ENCODE measurements at places on chromosomes 4 and X.

- DNase-seq: no peak
Observed at GRCh38 chrX:114819509-114819908, 197.9 kb downstream of the IL13RA2 start.

DNA sequence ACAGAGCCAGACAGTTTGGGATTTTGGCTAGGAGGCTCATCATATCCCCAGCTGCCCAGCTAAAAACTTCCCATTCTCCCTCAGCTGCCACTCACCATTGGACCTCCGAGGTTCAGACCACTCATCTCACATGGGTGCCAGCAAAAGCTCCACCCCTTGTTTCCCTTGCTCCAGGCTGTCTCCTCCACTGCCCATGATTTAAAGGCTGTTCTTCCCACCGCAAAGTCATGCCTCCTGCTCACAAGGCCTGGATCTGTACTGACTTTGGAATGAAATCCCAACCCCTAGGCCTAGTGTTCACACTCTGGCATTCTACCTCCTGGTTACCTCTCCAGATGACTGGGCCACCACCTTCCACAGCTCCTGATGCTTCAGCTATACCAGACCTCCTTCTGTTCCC lies 142.2 kb upstream of the EOLA2 start:
- no peak for DNase-seq

GRCh38 chrX:120741452-120741851 lies 111.6 kb upstream of the C1GALT1C1 start:
- DNase-seq: no peak

- DNase-seq: peak; percentile 16
Observed at GRCh38 chr4:161581262-161582230, 582.3 kb downstream of the FSTL5 start.

- DNase-seq: peak; percentile 35
Observed at GRCh38 chr4:176191974-176192373, 3.4 kb downstream of the SPATA4 start.

- no peak for DNase-seq
Observed at GRCh38 chr4:3263876-3264193, 14.9 kb downstream of the MSANTD1 start.

DNA sequence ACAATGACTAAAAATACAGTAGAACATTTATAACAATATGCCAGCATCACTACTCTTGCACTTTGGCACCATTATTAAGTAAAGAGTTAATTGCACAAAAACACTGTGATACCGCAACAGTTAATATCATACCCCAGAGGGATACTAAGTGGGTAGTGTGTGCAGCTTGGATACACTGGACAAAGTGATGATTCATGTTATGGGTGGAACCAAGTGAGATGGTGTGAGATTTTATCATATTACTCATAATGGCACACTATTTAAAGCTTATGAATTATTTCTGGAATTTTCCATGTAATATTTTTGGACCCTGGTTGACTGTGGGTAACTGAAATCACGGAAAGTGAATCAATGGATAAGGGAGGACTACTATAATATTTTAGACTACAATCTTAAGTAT lies 265.3 kb downstream of the PCDH18 start:
- peak; percentile 13 for DNase-seq

- peak; percentile 88 for DNase-seq
Observed at GRCh38 chrX:48465336-48465933, 4.6 kb downstream of the SLC38A5 start.

- no peak for DNase-seq
Observed at GRCh38 chr4:13706120-13706519, 78.6 kb upstream of the BOD1L1 start.
